ENCODE measurements at places on chromosomes 6 and 20.

- DNase-seq, result no peak
Observed at GRCh38 chr6:112231164-112231563, 23.2 kb downstream of the LAMA4 start.

GRCh38 chr20:61486198-61486597 is 234.1 kb downstream of the CDH4 start:
- DNase-seq, result no peak

DNA sequence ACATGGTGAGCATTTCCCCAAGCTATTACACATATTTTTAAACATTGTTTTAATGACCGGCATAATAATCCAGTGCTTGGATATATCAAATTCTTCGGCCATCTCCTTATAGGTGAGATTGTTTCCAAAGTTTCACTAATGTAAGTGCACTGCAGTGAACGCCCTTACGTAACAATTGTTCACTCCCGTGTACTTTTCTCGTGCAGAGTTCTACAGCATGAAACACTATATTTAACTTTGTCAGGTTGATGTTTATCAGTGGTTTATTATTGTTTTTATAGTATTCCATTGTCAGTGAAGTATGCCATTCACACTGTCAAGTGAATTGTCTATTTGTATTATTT is 3.4 kb upstream of the GZF1 start:
- DNase-seq, result no peak

DNA sequence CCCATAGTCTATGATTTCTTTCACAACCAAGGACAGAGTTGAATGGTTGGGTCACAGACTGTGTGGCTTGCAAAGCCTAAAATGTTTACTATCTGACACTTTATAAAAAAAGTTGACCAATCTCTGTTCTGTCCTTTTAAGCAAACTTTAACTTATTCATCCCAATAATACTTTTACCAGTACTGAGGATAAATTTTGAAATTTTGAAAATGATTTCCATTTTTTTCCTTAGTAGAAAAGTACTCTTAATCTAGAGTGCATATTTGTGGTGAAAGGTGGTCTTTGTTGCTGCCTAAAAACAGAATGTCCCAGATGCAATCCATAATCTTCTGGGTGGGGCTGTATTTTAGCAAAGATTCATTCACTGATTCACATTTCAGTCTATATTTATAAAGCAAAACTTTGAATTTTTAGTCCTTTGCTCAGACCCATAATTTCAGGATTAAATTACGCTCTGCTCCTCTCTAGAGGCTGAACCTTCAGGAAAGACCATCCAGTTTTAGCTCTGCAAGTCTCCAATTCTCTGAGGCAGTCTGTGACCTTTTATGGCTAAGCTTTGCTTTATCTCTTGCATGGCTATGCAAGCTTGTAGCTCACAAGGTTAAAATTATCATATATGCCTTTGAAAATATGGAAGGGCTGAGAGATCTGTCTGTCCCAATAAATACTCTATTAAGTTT is 573.5 kb downstream of the COL12A1 start:
- DNase-seq, result no peak

GRCh38 chr20:37380864-37381579 is 35.1 kb downstream of the SRC start:
- peak; percentile 16 for DNase-seq

DNA sequence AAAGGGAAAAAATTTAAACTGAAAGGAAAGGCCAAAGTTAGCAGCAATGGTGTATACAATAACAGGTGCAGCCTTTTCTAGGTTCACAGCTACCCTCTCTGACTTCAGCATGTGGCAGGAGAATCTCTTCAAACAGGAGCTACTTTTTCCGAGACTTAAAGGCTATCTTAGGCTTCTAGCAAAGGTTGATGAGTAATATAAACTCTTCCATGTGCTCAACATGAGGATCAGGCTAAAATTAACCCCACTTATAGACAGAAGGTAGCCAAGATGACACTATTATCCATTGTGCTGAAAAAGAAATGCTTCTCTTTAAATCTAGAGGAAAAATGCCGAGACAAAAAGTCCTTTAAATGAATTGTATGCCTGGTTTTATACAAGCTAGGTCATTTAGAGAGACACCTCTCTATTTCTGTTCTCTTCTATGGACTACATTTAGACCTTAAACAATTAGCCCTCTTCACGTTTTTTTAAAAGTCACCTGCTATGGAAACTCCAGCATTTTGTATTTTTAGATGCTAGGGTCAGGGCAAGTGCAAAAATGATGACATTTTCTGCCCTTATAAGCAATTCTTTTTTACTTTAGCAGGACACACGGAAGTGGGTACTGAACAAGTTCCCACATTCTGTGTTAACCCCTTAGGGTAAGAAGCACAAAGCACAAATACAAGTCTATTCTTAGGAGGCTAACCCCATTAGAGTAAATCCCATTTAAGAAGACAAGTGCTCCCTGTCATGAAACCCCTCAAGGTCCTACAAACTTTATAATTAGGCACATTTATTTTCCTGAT is 216.8 kb upstream of the CITED2 start:
- no peak for DNase-seq

DNA sequence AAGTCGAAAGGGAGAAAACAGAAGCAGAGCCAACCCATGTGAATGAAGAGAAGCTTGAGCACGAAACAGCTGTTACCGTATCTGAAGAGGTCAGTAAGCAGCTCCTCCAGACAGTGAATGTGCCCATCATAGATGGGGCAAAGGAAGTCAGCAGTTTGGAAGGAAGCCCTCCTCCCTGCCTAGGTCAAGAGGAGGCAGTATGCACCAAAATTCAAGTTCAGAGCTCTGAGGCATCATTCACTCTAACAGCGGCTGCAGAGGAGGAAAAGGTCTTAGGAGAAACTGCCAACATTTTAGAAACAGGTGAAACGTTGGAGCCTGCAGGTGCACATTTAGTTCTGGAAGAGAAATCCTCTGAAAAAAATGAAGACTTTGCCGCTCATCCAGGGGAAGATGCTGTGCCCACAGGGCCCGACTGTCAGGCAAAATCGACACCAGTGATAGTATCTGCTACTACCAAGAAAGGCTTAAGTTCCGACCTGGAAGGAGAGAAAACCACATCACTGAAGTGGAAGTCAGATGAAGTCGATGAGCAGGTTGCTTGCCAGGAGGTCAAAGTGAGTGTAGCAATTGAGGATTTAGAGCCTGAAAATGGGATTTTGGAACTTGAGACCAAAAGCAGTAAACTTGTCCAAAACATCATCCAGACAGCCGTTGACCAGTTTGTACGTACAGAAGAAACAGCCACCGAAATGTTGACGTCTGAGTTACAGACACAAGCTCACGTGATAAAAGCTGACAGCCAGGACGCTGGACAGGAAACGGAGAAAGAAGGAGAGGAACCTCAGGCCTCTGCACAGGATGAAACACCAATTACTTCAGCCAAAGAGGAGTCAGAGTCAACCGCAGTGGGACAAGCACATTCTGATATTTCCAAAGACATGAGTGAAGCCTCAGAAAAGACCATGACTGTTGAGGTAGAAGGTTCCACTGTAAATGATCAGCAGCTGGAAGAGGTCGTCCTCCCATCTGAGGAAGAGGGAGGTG is 38.7 kb downstream of the ZBTB2 start:
- no peak for DNase-seq

- no peak for DNase-seq
Observed at GRCh38 chr6:160733050-160733646, 31.1 kb downstream of the PLG start.

DNA sequence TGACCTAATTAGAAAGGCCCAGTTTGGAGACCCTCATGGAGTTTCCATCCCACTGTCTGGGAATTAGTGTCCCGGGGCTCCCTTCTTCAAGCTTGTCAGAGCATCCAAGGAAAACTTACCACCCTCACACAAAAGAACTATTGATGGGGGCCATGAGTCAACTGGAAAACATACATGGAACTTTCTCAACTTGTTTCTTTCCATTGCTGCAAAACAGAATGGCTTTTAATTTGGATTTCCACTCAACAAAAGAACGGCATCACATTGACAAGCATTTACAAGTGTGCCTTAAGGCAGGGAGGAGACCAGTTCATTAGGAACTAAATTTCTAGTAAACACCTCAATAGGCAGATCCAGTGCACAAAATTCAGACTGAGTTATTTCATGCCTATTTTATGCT is 289.1 kb upstream of the PREP start:
- DNase-seq, result no peak

- DNase-seq, result no peak
Observed at GRCh38 chr20:54345301-54345724, 130.1 kb upstream of the DOK5 start.

DNA sequence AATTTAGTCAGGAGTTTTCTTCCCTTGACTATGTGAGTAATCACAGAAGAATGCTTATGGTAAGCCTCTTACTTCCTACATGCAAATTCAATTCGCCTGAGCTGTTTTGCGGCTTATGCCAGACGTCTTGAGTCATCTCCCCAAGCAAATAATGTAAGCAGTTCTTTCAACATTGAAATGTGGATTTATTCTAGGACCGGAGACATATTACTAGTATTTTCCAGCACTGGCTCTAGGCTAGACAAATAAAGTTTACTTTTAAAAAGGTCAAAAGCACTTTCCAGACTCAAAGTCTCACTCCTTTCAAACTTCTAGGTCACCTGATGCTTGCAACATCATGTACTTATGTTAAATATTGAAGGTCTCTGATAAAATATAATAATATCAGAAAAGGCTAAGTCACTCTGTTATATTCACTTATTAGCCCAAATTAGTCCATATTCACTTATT is 38.1 kb upstream of the NOX3 start:
- DNase-seq, result no peak

GRCh38 chr6:24566020-24566767 is 71.4 kb downstream of the ALDH5A1 start:
- DNase-seq, result no peak

DNA sequence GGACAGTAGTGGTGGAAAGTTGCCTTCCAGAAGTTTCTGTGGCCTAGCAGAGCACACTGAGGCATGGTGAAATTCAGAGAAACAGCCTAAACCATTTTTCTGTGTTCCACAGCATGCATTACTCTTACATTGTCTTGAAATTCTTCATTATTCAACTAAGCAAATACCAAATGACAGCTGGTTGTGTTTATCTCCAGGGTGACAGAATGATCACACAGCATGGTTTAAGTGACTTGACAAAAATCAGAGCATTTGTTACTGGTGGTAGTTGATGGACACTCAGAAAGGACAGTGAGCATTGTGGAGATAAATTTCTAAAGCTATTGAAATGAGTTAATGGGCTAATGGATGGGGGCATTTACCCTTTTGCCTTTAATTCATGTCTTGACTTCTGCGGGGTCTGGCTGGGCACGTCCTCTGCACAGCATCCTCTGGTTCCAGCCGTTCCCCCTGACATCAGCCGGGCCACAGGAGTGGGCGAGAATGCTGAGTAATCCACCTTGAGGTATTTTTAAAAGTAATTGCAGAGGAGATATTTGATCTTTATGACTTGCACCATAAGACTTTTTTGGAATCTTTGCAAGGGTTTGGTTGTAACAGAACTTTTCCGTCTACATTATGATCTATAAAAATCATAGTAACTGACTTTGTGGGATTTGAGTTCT is 78.9 kb upstream of the SCP2D1 start:
- DNase-seq, result no peak

GRCh38 chr20:59800309-59800708 is 133.1 kb downstream of the SYCP2 start:
- no peak for DNase-seq

- DNase-seq, result no peak
Observed at GRCh38 chr6:84764332-84765049, at the start of gene TBX18. Gene TBX18, minus strand, starts transcription at chr6:84764598. Its CDS starts 417 bp downstream, at chr6:84764181.

DNA sequence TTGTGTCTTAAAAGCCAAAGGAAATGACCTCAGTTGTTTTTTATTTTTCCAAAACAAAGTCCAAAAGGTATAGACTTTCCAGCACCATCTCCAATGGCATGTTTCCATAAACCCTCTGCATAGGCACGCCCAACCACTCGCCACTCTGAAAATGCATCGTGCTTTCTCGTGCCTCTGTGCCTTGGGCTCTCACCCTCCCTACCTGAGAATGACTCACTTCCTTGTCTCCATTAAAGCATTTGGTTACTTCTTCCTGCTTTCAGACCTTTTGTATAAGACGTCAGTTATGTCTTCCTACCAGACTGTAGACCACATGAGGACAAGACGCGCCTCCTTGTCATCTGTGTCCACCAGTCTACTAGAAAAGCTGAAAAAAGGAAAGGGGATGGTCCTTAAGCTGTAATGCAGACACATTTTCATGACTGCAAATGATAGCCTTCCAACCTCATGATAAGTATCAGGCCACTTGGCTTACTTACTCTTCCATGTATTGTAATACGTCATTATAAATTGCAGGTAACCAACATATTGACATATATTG is 61.2 kb upstream of the CDYL start:
- DNase-seq, result no peak

DNA sequence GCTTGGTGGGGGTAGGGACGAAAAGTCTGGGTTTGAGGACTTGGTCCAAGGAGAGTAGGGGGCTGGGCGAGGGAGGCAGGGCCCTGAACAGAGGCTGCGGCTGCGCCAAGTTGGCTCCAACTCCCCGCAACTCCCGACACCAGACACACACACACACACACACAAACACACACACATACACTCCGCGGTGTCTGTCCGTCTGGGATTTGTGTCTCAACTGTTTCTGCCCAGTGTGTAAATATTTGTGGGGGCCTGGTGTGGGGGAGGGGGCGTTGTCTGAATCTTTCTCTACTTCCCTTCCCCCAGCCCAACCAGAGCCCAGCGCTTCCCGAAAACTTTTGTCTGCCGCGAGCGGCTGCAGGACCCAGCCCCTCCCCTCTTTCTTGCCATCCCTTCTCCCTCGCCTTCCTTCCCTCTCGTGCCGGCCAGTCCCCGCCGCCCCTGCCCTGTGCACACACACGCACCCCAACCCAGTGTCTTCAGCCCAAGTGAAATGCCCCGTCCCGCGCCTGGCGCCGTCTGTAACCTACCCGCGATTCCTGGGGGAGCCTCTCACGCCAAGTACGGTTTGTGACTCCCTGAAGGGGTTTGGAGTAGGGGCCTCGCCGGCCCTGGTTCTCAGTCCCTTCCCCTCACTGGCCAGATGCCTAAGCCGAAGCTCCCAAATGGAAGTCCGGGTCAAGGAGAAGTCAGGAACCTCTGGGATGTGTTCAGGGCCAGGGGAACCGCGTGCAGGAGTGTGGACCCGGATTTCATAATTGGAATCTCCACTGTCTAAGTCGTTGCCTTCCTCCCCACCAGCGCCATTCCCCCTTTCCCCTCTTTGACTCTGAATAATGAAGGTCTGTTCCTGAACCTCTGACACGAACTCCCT is 904 bp downstream of the MDFI start:
- no peak for DNase-seq

GRCh38 chr6:52385074-52385473 is 23.1 kb downstream of the PAQR8 start:
- no peak for DNase-seq

Measured in activated CD4-positive, CD25-positive, alpha-beta regulatory T cell treated with anti-CD3 and anti-CD28 coated beads, Interleukin-2, amount 50 U/mL, for 72 hours (primary cell).